ENCODE measurements at places on chromosomes 1 and 21.

DNA sequence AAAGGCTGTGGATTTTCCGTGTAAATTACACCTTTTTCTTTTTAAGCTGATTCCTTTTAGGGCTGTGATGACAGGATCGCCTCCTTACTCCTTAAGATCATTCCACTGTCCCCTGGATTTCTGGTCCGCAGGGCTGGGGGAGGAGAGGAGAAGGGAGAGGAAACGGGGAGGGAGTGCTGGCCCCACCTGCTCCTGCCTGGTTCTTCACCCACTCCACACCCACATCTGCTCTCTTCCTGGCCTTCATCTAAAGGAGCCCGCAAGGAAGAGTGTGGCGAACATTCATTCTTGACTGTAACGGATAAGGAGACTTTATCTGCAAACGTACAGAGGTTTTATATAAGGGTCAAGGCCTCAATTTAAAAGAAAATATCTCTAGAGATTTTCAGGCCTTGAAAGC, 242.0 kb downstream of the RHOU start:
- DNase-seq, result no peak

DNA sequence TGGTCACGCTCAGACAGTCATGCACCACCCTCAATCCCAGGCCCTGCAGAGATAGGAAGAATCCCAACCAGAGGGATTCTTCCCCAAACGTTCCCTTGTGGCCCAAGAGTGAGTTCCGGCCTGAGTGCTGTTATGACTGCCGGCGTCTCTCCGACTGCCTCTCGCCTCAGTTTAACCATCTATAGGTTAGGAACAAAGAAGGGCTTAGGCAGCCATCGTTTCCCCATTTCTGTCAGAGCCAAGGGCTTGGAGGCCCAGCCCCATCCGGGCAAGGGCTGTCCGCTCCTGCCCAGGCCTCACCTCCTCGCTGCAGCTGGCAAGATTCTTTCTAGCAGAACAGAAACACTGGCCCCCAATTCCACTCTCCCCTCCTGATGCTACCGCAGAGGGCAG, 58.7 kb downstream of the STUM start:
- DNase-seq, result no peak

- DNase-seq, result no peak
Measured at GRCh38 chr1:101298663-101299062, 61.8 kb downstream of the S1PR1 start.

- DNase-seq, result no peak
Measured at GRCh38 chr1:198263186-198263585, 106.4 kb downstream of the NEK7 start.
